T-helper 17 cell (primary cell): ENCODE measurements at places on chromosomes 3 and 15. TPM values are rescaled to one million over a fixed set of nuclear protein-coding genes. Genes with fewer than 3 reads are reported as not detected.

The FAM81A gene
- not detected for total RNA-seq

The ITGB5 gene
- total RNA-seq: 3.1 TPM

The TLNRD1 gene
- 17.5 TPM for total RNA-seq

The GOLGA8J gene
- not detected for total RNA-seq

- DNase-seq: no peak
These were observed 23.3 kb downstream of the SLC28A1 start for GRCh38 chr15:84907731-84908130.

DNA sequence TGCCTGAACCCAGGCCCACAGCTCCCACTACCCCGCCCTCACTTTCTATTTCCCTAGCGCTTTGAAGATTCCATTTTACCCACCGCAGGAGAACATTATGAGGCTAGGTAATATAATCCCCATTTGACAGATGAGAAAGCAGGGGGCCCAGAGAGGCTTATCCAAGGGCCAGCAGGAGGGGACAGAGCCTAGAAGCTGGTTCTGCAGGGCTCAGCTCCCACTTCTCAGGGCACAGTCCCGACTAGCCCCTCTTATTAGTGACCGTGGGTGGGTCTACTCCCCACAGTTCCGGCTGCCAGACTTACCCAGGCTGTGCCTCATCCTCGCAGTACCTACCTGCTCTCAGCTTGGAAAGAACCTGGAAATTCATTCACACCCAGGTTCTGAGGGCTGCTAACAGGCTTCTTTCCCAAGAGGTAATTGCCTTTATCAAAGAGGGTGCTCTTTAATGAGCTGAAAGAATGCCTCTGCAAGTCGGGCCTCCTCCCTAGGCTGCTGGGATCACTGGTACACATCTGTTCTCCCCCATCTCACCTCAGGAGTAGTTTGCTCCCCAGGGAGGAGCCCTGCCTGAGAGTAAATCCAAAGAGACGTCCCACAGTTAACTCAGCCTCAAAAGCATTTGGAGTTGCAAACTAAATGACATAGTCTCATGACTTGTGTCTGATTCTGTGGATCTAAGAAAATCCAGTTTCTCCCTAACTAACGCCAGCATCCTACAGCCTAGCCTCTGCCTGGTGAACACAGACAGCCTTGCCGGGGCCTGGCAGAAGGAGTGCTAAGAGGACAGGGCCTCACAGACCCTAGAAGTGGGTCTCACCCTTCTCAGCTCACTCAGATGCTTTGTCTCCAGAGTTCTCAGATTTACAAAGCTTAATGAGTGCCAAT lies 125.0 kb downstream of the CHSY1 start:
- no peak for DNase-seq

- no peak for DNase-seq
These were observed 47.7 kb upstream of the PTX3 start for GRCh38 chr3:157388976-157389375.

DNA sequence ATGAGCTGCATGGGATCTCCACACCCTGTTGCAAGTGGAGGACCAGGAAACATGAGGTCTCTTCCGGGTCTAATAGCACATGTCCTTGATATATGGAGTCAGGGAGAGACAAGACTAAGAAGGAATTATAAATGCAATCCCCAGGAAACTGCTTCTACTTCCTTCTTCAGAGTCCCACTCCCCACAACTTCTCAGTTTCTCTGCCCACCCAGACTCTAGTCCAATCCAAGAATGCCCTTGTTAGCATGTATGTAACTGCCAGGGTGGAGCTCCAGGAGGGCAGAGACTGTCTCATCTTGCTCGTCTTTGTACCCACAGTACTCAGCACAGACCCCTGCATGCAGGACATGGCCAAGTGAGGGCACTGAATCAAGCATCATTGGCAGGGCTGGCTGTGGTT lies 8.3 kb downstream of the DAPK2 start:
- DNase-seq: no peak

DNA sequence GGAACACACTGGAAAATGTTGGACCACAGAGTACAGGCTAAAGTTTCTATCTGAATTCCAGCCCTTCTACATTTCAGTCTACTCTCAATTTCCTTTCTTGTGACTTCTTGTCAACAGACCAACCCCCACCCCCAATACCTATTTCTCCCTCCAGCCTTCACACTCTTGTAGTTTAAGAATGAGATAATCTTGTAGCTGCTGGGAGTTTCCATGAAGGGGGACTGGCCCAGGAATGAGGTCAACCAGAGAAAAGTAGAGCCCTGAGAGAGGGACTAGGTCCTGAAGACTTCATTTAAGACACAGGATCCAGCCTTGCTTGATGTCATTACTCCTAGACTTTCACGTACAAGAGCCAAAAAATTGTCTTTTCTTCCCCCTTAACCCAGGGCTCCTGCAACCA lies 29.5 kb upstream of the FAM107A start:
- DNase-seq: no peak

GRCh38 chr3:45337839-45338470 lies 50.4 kb upstream of the LARS2 start:
- no peak for DNase-seq
